Urinary bladder (tissue), 4 donors: ENCODE measurements at places on chromosomes 2 and 18. TPM values are rescaled to one million over a fixed set of nuclear protein-coding genes. Genes with fewer than 3 reads are reported as not detected.
A peak's percentile ranks its signal among the peaks of the same experiment; 100 is the strongest.

The C2orf92 gene
- 1.7 TPM for polyA plus RNA-seq

The UBR3 gene
- 19.7 TPM for polyA plus RNA-seq

GRCh38 chr2:127887776-127888130 is 2.0 kb upstream of the AMMECR1L start:
- no peak for DNase-seq

The RTKN gene
- polyA plus RNA-seq, result 14.2 TPM

DNA sequence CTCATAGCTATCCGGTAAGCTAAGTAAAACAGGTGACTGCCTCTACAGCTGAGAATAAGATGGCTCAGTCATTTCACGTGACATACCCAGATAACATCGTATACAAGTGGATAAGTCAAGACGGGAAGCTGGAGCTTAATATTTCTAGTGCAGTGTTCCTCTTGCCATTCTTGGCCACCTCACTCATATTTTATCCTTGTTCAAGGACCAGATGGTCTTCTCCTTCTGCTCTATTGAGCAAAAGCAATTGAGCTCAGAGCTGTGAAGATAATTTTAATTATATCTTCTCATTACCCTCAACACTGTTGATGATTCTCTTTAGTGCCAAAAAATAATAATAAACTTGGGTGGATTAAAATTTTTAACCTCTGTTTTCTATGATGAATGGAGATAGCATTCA is 201.1 kb downstream of the DCC start:
- DNase-seq, result no peak

GRCh38 chr18:6413579-6414117 is 1.1 kb downstream of the L3MBTL4 start:
- no peak for DNase-seq

The CAVIN2 gene
- 129 TPM for polyA plus RNA-seq

- DNase-seq, result no peak
Observed at GRCh38 chr2:33453905-33454479, 22.5 kb upstream of the RASGRP3 start.

GRCh38 chr18:3333721-3334386 is 71.9 kb downstream of the MYL12B start:
- DNase-seq, result no peak

The LAMA1 gene
- 0.54 TPM for polyA plus RNA-seq

- DNase-seq, result peak; percentile 43
Observed at GRCh38 chr2:237886685-237887481, 27.5 kb downstream of the RAMP1 start.

- DNase-seq, result no peak
Observed at GRCh38 chr2:219561179-219562048, 9.9 kb downstream of the OBSL1 start.

- DNase-seq, result no peak
Observed at GRCh38 chr2:3192920-3193319, 184.7 kb downstream of the EIPR1 start.

The SCN1A gene
- polyA plus RNA-seq, result not detected

GRCh38 chr2:205792908-205793307 is 110.6 kb downstream of the NRP2 start:
- DNase-seq, result no peak

GRCh38 chr2:223943561-223944008 is 1.6 kb downstream of the WDFY1 start:
- no peak for DNase-seq

DNA sequence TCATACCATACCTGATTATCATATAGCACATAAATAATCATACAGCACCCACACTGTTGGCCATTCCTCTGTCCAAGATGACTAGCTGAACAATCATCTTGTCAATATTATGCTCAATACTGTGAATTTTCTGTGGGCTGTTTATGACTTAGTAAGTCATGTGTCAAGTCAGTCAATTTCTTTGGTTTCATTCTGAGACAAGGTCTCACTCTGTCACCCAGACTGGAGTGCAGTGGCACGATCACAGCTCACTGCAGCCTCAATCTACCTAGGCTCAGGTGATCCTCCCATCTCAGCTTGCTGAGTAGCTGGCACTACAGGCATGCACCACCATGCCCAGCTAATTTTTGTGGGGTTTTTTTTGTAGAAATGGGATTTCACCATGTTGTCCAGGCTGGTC is 5.7 kb downstream of the MCM6 start:
- DNase-seq, result no peak

DNA sequence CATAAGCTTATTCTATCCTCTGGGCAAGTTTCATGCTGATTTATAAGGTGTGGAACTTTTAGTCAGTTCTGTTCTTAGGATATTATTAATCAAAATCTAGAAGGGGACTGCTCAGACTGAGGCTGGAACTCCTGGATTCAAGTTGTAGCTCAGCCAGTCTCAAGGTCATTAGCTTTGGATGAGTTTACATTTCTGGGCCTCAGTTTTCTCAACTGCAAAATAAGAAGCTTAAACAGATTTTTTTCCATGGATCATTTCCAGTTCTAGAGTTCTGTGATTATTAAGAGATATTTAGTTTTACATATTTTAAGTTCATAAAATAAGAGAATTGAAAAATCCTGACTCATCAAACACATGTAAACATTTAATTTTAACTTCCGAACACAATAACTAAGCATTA is 442.5 kb upstream of the PKDCC start:
- DNase-seq, result no peak

DNA sequence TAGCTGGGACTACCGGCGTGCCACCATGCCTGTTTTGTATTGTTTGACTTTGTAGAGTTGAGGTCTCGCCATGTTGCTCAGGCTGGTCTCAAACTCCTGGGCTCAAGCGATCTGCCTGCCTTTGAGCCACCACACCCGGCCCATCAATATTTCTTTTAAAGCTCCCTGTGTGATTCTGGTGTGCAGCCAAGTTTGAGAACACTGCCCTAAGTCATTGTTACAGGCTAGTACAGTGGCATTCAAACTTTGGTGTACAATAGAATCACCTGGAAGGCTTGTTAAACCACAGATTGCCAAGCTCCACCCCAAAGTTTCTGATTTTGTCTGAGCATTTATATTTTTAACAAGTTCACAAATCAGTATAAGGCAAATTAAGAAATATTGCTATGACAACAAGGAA is 99.9 kb downstream of the RBBP8 start:
- no peak for DNase-seq

The C2orf80 gene
- polyA plus RNA-seq, result not detected

The ATOH8 gene
- 49.2 TPM for polyA plus RNA-seq

The SYT4 gene
- polyA plus RNA-seq, result 2.0 TPM

DNA sequence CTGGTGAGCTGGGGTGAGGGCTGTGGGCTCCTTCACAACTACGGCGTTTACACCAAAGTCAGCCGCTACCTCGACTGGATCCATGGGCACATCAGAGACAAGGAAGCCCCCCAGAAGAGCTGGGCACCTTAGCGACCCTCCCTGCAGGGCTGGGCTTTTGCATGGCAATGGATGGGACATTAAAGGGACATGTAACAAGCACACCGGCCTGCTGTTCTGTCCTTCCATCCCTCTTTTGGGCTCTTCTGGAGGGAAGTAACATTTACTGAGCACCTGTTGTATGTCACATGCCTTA is 10.5 kb downstream of the PROC start:
- no peak for DNase-seq

GRCh38 chr18:9707381-9708056 is 582 bp upstream of the RAB31 start:
- DNase-seq, result no peak

DNA sequence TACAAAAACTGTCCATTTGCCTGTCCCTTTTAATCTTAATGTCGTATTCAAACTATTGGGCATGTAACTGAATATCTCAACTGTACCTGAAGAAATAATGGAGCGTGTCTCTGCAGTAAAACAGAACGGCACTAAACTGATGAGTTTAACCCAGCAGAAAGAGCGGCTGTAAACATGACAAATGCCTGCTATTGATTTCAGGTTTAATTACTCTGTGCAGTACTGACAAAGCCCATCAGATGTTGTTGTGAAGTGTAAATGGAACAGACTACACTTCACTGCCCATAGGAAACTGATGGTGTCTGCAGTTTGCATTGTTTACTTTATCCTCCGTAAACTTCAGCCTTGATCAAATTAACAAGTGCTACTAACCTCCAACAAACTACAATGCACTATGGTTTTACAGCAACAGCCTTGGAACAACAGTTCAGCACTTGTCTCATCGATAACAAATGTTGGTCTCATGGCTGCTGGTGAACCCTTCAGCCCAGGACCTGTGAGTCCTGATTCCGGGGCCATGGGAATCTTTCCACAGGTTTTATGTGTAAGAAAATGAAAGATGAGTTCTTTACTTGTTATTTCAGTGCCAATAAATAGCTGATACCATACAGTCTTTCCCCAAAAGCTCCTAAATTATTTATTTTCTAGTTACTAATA is 316.5 kb downstream of the CCDC178 start:
- DNase-seq, result no peak

DNA sequence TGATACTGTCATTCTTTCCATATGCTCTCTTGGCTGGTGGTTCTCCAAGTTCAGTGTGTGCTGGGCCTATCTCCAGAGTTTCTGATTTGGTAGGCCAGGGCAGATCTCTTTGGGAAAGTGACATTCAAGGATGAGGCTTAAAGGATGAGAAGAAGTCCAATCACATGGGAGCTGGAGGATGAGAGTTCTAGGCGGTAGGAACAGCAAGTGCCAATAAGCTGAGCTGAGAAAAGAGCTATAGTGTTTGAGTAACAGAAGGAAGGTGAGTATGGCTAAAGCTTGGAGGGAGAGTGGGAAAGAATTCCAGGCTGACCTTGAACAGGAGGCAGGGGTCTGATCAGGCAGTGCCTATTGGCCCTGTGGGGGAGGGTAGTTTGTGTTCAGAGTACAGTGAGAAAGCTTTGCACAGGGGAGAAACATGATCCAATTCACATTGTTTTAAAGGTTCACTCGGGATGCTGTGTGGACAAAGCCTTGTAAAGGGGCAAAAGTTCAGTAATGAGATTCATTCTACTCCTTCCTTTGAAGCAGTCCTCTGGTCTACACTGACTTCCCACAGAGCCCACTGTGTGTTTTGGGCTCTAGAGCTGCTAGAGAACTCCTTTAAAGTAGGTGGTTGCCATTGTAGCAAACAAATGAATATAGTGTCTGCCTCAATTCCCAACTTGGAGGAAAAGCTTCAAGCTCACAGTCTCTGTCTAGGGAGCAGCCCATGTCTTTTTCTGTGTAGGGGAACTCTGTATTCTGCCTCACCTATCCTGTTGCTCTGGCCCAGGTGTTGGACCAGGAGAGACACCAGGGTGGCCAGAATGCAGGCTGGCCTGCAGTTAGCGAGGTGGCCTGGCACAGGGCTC is 81.8 kb downstream of the FASTKD2 start:
- no peak for DNase-seq

The CTAGE1 gene
- not detected for polyA plus RNA-seq

The ST6GAL2 gene
- 1.3 TPM for polyA plus RNA-seq
